Upper lobe of right lung (tissue), 1 donor: ENCODE measurements at places on chromosomes 5 and 9. TPM values are rescaled to one million over a fixed set of nuclear protein-coding genes. Genes with fewer than 3 reads are reported as not detected.

MUSK gene
- total RNA-seq = 3.7 TPM

TYRP1 gene
- total RNA-seq = 7.1 TPM

DNA sequence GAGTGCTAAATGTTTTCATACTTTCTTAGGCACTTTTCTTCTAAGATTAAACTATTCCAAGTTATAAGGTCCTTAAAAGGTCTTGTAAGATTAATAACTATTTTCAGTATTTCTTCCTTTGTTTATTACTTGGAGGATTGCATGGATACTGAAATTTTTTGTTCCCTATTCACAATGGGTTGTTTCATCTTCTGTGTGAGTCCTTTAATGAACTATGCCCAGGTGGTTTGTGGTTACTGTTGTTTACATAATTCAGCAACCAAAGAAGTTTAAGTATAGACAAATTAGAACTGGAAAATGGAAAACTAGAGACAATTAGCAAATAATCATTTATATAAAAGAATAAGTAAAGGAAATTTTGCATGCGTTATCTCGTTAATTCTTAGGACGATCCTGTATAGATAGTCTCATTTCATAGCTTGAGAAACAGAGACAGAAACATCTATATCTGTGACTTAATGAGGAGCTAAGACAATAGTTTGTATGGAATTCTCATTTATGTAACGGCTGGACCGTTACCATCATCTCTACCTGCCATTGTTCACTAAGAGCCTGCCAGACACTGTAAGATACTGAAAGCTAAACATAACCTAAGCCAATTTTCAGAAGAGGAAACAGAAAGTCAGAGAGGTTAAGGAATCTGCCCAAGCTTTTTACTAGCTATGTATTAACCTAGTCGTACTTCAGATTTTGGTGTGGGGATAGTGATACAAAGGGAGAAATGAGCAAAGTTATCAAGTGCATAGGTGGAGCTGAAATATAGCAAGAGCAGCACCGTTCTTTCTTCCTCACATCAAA, 148.2 kb downstream of the PAM start:
- H3K27ac ChIP-seq = no peak overlapping the region
- no peaks in the 10 kb centered on the region for H3K27me3 ChIP-seq
- no peak overlapping the region for H3K4me3 ChIP-seq
- no peaks in the 10 kb centered on the region for H3K36me3 ChIP-seq
- H3K4me1 ChIP-seq = no peaks in the 10 kb centered on the region

- H3K4me1 ChIP-seq = peaks cover 4% of the 10 kb centered on the region
- H3K4me3 ChIP-seq = no peak overlapping the region
- H3K36me3 ChIP-seq = no peaks in the 10 kb centered on the region
- no peak overlapping the region for H3K27ac ChIP-seq
These were observed 25.2 kb upstream of the NREP start for GRCh38 chr5:111782216-111782615.

GRCh38 chr5:178284093-178284675, 51.6 kb upstream of the PHYKPL start:
- no peak overlapping the region for H3K4me3 ChIP-seq
- H3K27me3 ChIP-seq = no peaks in the 10 kb centered on the region
- H3K27ac ChIP-seq = no peak overlapping the region

DNA sequence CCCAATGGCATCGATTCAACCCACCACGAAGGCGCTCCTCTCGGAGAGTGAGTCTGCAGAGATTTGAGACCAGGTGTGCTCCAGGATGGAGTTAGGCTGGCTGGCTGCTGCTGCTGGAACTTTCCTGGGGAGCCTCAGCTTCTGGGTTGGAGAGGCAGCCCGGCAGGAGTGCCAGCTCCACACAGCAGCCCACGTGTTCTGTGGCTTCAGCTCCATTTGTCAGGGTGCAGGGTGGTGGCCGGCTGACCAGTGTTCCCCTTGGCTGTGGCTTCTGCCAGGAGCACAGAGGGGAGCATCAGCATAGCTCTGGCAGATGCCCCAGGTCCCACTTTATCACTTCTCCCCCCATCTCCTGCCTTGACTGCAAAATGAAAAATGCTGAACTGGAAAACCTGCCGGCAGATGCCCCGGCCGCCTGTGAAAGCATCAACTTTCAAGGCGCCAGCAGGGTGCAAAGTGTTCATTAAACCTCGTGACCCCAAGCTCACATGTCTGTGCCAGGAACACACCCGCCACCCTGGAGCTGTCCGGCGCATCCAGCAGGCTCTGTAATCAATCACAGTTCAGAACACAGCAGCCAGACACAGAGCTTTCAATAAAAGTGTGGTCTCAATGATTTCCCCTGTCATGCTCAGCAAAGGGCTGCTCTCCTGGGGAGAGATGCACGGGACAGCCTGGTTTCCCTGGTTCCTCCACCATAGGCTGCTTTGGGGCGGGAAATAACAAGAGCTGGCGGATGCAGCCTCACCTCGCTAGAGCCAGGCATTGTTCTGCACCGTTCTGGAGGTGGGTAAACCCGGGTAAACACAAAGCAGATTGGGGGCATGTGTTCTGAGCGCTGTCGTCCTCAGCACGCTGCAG, 53.2 kb downstream of the TRIP13 start:
- no peak overlapping the region for H3K4me3 ChIP-seq
- DNase-seq = peak; percentile 53
- H3K27me3 ChIP-seq = peaks cover 15% of the 10 kb centered on the region
- H3K36me3 ChIP-seq = no peaks in the 10 kb centered on the region
- no peak overlapping the region for H3K27ac ChIP-seq

GRCh38 chr9:29319736-29320513, 1746.6 kb upstream of the C9orf72 start:
- H3K27me3 ChIP-seq = no peaks in the 10 kb centered on the region
- H3K4me1 ChIP-seq = no peaks in the 10 kb centered on the region
- no peak overlapping the region for H3K4me3 ChIP-seq
- no peak for DNase-seq
- H3K27ac ChIP-seq = no peak overlapping the region

DNA sequence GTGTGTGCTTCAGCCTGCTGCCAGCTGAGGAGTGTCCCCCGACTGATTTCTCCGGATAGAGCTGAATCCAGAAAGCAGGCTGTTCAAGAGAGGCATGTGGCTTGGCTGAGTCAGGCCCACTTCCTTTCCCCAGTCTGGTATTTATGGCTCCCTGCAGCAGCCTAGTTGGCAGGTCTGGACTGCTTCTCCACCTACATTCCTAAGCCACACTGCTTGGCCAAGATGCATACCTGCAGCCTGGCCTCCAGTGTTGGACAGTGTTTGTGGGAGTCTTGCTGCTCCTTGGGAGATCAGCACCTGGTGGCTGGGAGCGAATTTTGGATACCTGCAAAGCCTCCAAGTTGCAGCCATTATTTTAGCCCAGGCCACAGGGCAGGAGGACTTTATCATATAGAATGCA, 670.8 kb downstream of the ACTL7B start:
- no peak overlapping the region for H3K27ac ChIP-seq
- DNase-seq = no peak
- no peaks in the 10 kb centered on the region for H3K36me3 ChIP-seq

DNA sequence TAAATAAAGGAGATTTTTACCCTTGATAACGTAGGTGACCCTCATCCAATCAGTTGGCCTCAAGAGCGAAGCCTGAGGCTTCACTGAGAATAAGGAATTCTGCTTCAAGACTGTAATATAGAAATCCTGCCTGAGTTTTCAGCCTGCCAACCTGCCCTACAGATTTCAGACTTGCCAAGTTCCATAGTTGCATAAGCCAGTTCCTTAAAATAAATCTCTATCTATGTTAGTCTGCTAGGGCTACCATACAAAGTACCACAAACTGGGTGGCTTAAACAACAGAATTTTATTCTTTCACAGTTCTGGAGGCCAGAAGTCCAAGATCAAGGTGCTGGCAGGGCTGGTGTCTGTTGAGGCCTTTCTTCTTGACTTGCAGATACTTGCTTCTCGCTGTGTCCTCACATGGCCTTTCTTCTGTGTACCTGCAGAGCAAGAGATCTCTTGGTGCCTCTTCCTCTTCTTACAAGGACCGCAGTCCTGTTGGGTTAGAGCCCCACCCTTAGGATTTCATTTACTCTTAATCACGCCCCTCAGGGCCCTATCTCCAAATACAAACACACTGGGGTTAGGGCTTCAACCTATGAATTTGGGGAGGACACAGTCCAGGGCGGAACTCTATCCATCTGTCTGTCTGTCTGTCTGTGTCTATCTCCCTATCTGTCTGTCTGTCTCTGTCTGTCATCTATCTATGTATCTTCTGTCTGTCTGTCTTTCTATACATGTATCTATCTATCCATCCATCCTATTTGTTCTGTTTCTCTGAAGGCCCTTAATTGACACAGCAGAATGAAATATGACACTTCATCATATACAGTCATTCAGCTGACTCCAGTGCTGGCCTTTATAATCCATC, 17.0 kb upstream of the CMBL start:
- H3K27me3 ChIP-seq = no peaks in the 10 kb centered on the region
- no peaks in the 10 kb centered on the region for H3K36me3 ChIP-seq
- no peak overlapping the region for H3K27ac ChIP-seq
- H3K4me3 ChIP-seq = no peak overlapping the region

- H3K27ac ChIP-seq = no peak overlapping the region
- no peaks in the 10 kb centered on the region for H3K36me3 ChIP-seq
- H3K4me3 ChIP-seq = no peak overlapping the region
- H3K4me1 ChIP-seq = no peaks in the 10 kb centered on the region
These were observed 19.8 kb upstream of the SLC9A3 start for GRCh38 chr5:543755-544674.

- H3K27ac ChIP-seq = no peak overlapping the region
- no peaks in the 10 kb centered on the region for H3K27me3 ChIP-seq
- no peak overlapping the region for H3K4me3 ChIP-seq
- no peak for DNase-seq
- peaks cover 38% of the 10 kb centered on the region for H3K4me1 ChIP-seq
- H3K36me3 ChIP-seq = no peaks in the 10 kb centered on the region
These were observed 1.5 kb downstream of the LRRTM2 start for GRCh38 chr5:138873466-138874221.

GRIA1 gene
- 21.9 TPM for total RNA-seq
